ENCODE measurements at places on chromosomes 12 and 14.

GRCh38 chr14:62030387-62030786, 268.2 kb downstream of the SNAPC1 start:
- DNase-seq: no peak

- DNase-seq: no peak
Measured at GRCh38 chr12:68414988-68415387, 82.8 kb upstream of the MDM1 start.

DNA sequence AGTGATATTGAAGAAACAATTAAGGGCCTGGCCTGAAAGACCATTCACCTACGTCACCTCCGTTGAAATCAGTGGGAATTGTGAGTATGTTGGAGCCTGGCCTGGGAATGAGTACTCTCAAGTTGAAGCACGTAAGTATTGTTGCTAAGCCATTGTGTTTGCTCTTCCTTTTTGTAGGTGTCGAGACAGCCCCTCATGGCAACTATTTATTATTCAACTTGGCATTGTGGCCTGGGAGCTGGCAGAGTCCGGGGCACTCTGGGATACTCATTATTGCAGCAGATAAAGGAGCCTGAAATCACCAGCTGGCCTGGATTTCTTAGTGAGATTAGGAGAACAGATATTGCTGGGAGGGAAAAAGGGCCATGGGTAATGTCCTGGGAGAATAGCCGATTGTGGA, 147.4 kb downstream of the C12orf75 start:
- DNase-seq: no peak

GRCh38 chr12:31832740-31833729, 104.2 kb upstream of the AMN1 start:
- no peak for DNase-seq

- no peak for DNase-seq
Measured at GRCh38 chr14:91149462-91149861, 35.6 kb downstream of the DGLUCY start.

- DNase-seq: no peak
Measured at GRCh38 chr12:124921200-124922031, 7.0 kb upstream of the UBC start.

DNA sequence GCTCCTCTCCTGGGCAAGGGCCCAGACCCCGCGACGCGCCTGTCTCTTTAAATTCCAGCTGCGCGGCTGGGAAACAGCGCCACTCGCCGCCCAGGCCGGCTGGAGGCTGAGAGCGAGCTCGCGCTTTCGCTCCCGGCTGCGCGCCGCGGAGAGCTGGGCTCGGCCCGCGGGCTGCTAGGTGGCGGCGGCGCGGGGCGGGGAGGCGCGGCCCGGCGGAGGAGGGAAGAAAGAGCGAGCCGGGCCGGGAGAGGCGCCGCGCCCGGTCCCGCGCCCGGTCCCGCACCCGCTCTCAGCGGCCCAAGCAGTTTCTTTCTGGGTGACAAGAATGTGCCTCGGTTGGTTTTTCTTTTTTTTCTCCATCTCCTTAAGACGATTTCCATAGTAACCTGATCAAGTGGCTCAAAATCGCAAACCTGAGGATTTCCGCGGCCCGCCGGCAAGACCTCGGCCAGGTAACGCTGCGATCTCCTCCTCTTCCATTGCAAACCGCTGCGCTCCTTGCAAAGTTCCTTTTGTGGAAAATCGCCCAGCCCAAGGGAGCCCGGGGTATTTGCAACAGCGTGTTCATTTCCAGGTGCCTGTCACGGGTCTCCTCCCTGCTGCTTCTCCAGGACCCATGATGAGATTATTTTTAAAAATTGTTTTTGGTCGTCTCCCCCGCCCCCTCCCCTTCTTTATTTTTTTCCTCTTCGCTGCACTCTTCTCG, 259.5 kb upstream of the E2F7 start:
- DNase-seq: no peak

GRCh38 chr14:90274808-90275457, 18.6 kb downstream of the PSMC1 start:
- DNase-seq: no peak

DNA sequence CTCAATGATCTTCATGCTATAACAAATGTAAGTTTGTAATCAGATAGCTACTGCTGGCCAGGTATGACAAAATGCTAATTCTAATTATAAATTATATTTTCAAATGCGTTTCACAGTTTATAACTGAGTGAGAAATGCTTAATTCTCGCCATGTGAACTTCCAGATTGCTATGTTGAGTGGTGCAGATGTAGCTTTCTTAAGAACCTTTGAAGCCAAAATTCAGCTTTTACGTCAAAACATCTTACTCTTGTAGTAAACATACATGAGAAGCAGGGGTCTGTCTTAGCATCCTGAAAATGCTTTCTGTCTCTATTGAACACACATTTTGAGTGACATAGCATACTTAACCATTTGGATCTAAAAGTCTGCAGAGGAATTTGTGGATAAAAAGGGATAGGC, 176.5 kb upstream of the PRICKLE1 start:
- no peak for DNase-seq

DNA sequence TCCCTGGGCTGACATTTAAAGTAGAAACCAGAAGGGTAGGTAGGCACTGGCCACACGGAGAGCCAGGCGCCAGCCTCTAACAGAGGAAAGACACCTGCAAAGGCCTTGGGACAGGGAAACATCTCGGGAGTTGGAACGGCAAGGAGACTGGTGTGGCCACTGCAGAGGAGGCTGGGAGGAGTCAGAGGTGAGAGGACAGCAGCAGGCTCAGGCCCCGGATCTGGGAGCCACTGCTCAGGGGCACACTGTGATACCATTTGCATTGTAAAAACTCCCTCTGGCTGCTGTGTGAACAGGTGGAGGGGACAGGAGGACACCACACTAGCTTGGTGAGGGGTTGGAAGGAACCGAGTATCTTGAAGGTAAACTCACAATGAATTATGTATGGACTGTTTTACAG, 2.7 kb downstream of the ANHX start:
- DNase-seq: no peak

DNA sequence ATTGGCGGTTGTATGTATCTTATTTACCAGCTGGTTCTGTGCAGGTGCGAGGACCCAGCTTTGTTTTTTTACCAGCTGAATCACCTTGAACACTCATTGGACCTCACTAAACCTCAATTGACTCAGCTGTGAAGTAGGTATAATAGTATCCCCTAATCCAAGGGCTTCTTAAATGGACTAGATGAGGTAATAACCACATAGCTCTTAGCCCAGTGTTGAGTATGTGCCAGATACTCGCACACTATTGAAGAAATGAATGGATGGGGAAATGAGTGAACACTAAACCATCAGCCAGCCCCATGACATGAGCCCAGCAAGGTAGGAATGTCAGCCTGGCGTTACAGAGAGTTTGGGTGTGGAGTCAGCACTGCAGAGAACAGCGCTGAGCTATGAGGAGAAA, 79.7 kb downstream of the RIMBP2 start:
- no peak for DNase-seq

GRCh38 chr14:89309670-89310177, 107.3 kb downstream of the FOXN3 start:
- DNase-seq: no peak

DNA sequence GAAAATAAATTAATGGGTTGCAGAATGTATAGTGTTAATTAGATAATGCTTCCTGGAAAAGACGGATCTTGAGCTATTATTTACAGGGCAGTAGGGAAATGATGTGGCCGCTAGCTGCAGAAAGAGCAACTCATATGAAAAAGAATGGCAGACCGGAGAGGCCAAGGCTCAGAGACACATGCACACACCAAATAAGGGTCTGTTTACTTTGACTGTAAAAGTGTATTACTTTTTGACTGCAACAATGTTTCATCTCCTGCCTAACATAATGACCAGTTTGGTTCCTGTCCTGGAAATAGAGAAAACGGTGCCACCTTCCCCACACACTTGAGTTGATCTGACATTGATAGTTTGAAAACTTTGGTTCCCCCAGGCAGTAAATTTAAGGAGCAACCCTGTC, 290.9 kb downstream of the CACNA1C start:
- no peak for DNase-seq

DNA sequence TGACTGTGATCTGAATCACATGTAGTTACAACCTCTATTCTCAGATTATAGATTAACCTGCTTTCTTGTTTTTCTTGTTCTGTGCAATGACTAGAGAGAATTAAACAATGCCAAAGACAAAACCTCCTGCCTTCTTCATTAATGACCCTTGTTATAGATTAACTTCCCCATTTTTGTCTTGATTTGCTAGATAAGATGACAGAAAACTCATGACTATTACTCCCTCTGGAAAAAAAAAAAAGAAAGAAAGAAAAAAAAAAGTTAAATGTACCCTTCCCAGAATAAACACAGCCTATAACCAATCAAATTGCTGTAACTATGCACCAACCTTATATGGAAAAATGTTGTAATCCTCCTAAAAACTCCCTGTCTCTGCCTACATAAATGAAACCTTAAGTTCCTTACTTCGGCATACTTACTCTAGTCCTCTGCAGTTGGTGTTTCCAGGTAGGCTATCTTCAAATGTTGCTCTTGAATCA, 41.1 kb upstream of the PCED1B start:
- DNase-seq: no peak

- no peak for DNase-seq
Measured at GRCh38 chr14:52000696-52001095, 11.3 kb downstream of the RTRAF start.

DNA sequence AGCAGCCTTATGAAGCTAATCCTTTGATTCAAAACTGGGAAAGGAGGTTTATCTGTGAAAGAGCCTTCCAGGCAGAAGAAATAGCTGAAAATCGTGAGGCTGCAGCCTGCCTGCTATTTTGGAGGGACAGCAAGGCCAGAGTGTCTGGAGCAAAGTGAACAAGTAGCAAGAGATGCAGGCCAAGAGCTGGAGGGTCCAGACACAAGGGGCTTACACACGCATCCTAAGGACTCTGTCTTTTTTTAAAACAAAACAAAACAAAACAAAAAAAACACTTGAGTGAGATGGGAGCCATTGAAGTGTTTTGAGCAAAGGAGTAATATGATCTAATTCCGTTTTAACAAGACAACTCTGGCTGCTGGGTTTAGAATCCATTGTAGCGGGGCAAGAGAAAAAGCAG, 76.4 kb upstream of the BCAT1 start:
- no peak for DNase-seq

DNA sequence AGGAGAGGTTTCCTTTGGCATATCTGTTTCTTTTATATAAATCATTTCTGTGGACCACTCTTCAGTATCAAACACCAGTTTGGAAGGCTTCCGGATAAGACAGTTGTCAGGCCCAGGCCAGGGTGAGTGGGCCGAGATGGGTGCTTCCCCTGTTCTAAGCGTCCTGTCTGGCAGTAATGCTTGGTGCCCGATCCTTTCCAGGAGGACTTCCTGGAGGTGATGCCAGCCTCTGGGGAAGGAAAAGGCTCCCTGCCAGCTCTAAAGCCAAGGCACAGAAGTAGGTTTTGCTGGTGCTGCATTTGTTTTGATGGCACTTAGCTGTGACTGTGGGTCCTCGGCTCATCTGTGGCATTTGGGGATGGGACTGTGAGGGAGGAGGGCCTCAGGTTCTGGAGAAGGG, 124.4 kb upstream of the RTL1 start:
- no peak for DNase-seq

GRCh38 chr12:67364228-67364627, 95.1 kb downstream of the CAND1 start:
- no peak for DNase-seq

DNA sequence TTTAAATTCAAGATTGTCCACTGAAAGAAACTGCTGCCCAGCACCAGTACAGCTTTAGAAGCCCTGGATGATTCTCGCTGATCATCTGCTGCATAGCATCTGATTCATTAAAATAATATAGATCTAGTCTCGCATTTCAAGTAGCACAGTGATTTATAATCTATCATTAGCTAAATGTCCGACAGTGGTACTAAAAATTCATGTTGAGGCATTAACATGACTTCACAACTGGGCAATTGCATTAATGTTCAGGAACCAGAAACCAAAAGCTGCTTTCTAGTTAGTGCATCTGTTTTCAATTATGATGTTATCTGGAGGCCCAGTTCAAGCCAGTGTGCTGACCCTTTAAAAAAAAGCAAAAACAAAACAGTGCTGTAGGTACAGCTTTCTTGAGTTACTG, 1987.2 kb upstream of the SEL1L start:
- DNase-seq: no peak

DNA sequence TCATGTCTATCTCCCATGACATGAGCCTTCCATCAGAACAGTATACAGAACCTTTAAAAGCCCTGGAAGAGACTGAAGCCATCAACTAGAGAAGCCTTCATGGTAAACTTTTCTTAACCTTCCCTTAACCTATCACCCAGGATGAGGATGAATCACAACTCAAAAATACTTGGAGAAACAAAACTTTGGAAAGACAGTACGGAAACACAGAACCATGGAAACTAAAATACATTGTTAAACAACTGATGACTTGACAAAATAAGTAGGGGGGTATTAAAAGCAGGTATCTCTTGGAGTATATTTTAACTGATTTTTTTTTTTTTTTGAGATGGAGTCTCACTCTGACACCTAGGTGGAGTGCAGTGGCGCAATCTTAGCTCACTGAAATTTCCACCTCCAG, 8.7 kb downstream of the TM7SF3 start:
- DNase-seq: no peak

DNA sequence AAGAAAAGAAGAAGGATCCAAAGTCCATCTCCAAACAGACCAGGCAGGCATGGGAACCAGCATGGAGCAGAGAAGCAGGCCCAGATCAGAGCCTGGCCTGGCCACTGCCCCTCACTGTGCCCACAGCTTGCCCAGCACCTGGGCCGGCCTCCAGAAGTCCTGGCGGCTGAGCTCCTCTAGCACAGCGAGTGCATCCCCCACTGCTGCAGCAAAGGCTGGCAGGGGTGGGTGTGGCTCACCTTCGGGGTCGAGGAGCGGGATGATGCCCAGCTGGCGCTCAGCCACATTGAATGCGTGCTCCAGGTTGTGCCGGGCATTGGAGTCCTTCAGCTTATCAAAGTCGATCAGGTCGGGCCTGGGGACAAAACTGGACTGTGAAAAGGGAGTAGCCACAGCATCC, 78.7 kb downstream of the SPTB start:
- no peak for DNase-seq

- DNase-seq: no peak
Measured at GRCh38 chr12:108729612-108730364, 1.5 kb downstream of the CORO1C start.
